ENCODE measurements at places on chromosomes 3 and 15.
A peak's percentile ranks its signal among the peaks of the same experiment; 100 is the strongest.

- no peak for DNase-seq
Observed at GRCh38 chr15:99423186-99424130, 142.3 kb upstream of the MEF2A start.

DNA sequence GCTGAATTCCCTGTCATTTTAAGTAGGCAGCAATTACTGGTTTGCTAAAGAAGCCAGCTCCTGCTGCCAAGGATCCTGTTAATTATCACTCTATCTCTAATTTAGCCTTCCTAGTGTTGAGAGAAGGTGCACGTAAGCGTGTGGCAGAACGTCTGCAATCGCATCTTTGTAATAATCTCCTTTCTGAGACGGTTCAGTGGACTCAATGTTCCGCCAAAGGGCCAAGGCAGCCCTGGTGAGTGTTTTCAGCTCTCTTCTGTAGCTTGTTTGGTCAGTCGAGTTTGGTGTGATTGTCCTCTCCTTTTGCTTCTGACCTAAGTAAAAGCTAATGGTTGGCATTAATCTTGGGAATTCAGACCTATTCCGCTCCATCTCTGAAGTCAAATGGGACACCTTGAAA, 24.2 kb downstream of the MITF start:
- no peak for DNase-seq

- no peak for DNase-seq
Observed at GRCh38 chr15:62899090-62899493, 143.5 kb upstream of the TPM1 start.

- DNase-seq: peak; percentile 10
Observed at GRCh38 chr15:89486726-89487050, 9.7 kb downstream of the RHCG start.

DNA sequence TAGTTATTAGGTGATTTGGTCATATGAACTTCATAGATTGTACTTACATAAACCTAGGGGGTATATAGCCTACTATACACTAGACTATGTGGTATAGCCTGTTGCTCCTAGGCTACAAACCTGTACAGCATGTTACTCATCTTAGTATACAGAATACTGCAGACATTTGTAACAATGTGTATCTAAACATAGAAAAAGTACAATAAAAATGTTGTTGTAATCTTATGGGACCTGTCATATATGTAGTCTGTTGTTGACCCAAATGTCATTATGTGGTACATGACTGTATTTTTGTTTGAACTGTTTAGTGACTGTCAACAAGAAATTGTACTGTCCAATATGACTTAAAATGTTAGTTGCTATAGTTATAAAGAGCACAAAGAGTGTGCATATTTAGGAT, 69.8 kb downstream of the TCF12 start:
- no peak for DNase-seq

- peak; percentile 93 for DNase-seq
Observed at GRCh38 chr3:196739671-196740480, at the start of gene PAK2. PAK2 (plus strand) TSS chr3:196739857; CDS start chr3:196782647, 42,790 bp downstream.

- DNase-seq: no peak
Observed at GRCh38 chr3:49406571-49407565, 4.9 kb downstream of the RHOA start.

DNA sequence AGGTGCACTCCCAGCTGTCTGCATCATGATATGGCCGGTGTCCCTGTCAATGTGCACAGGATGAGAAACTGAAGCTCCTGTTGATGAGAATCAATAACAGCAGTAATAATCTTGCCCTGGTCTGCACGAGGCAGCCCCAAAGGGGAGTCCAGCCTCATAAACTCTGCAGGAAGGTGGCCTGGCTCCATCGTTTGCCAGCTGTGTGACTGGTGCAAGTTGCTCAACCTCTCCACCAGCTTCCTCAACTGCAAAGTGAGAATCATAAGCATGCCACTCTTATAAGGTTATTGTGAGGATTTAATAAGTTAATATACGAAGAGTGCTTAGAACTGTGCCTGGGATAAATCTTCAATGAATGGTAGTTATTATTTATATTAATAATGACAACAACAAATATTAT, 203.4 kb upstream of the HES1 start:
- no peak for DNase-seq

DNA sequence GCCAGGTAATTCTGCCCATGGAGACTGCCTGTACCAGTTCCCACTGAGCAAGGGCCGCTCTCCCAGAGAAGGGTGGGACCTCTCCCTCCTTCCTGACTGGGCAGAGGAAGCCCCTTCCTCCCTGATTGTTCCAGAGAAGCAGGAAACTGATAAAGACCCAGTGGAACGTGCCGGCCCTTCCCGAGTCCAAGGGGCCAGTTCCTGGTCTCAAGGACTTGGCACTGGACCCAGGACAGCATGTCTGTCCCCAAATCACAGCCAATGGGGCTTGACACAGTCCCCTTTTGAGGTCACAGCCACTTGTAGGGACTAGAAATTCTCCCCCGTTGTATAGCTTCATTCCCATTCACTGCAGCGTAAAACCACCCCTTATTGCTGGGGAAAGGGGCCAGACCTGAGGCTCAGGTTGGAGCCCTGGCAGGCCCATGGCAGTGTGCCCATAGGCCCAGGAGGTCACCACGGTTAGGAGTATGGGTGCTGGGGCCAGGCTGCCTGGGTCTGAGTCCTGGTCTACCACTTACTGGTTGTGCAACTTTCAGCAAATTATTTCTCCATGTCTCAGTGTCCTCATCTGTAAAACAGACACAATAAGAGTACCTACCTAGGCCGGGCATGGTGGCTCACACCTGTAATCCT, 18.1 kb downstream of the CSRNP1 start:
- DNase-seq: peak; percentile 14

DNA sequence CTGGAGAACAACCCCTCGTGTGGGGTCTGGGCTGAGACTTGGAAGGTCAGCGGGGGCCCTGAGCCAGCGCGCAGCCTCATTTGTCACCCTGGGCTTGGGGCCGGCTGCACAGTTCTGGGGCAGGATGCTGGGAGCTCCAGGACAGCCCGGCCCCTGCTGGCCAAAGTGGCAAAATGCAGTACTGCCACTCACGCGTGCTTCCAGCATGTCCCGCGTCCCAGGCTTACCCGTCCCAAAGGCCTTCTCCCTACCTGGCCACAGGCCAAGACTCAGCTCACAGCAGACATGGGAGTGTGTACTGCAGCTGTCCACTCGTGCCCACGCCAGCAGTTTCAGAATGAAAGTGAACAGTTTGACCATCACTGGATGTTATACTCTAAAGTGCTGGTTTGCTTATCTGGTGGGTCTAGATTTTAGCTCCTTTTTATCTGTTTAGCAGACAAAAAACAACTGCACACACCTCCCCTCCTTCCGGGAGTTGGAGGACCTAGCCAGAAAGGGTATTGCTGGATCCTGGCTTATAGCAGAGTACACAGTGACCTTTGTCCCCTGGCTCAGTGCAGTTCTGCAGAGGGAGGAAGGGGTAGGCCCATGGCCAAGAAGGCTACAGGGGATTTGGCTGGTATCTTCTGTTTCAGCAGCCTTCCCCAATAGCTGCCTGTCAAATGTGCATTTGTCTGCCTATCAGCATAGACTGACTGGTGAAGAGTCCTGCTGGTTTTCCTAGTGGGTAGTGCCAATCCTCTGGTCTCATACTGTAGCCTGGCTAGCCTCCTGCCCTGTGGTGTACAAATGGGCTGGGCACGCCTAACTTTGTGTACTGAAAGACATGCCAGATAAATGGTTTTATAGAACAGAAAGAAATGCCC, 23.2 kb upstream of the IP6K2 start:
- peak; percentile 50 for DNase-seq

- DNase-seq: no peak
Observed at GRCh38 chr15:97903971-97904572, 56.4 kb upstream of the ARRDC4 start.

DNA sequence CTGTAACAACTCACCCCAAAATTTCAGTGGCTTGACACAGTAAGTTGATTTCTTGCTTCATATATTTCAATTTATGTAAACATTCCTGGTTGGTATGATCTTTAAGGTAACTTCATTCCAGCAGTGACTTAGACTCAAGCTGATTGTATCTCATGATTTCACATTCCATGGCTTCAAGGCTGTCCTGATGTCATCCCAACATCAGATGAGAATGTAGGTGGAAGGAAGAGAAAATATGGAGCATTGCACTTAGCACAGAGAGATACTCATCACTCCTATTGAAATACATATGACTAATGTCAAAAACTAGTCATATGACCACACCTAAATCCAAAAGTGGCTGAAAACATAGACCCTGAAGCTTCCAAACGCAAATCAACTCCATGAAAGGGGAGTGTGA, 793.8 kb downstream of the TBL1XR1 start:
- no peak for DNase-seq

- peak; percentile 24 for DNase-seq
Observed at GRCh38 chr3:16808393-16809107, 76.2 kb upstream of the PLCL2 start.

GRCh38 chr15:70038730-70039392, 58.9 kb downstream of the TLE3 start:
- no peak for DNase-seq

DNA sequence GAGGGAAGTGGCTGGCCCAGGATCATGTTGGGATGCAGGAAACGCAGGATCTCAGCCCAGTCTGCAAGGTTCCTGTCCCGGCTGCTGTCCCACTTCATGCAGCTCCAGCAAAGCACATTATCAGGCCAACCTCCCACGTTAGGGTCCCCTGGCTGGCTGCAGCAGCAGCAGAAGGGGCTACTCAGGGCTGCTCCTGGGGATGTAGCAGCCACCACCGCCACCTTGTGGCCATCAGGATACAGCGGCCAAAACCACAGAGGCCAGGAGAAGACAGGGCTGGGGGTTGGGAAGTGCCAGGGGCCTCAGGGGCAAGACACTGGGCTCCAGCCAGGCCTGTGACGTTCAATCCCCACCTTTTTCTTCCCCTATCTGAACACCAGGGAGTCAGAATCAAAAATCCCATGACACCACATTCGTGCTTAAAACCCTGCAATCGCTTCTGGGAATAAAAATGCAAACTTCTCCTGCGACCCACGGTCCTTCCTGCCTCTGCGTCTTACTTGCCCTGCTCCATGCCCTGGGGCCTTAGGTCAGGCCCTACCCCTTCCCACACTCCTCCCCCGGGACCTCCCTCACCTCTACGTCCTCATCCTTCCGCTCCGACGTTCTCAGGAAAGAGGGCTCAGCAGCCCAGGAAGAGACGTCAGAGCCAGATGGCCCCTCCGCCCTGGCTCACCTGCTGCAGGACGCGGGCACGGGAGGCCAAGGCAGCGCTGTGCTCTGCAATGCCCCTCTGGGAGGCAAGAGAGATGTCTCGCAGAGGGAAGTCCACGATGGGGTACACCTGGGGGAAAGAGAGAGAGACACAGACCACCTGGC, 21.5 kb downstream of the SSUH2 start:
- peak; percentile 52 for DNase-seq

DNA sequence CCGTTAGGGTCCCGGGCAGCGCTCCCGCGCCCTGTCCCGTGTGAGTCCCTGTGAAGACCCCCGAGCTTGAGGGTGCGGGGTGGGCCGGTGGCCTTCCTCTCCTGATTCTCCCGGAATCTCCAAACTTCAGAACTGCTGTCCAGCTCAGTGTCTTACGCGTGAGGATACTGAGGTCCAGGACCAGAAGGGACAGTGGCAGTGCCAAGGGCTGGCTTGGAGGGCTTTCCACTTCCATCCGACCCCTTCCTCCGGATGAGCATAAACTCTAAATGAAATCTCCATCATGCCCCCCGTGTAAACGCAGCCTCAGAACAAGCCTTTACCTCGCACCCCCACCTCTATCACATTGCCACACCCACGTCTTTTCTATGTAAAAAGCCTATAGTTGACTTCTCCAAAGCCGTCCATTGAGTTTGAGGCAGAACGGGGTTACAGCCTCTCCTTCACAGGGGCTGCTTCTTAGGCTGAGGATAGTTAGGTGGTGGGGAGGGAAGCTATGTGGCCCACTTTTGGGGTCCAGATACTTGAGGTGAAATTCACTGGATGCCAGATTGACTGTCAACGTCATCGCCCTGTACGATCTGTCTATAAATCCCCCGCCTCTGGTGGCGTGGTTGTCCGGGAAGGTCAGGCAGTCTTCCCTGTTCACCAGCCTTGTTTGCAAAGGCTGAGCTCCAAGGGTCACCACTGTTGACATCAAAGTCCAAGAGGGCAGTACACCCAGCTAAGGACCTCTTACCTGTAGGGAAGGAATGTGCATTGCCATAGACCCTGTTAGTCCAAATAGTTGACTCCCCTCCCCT, 1.1 kb downstream of the EDEM1 start:
- peak; percentile 69 for DNase-seq

GRCh38 chr3:175386630-175387029, 527.5 kb downstream of the NAALADL2 start:
- no peak for DNase-seq

DNA sequence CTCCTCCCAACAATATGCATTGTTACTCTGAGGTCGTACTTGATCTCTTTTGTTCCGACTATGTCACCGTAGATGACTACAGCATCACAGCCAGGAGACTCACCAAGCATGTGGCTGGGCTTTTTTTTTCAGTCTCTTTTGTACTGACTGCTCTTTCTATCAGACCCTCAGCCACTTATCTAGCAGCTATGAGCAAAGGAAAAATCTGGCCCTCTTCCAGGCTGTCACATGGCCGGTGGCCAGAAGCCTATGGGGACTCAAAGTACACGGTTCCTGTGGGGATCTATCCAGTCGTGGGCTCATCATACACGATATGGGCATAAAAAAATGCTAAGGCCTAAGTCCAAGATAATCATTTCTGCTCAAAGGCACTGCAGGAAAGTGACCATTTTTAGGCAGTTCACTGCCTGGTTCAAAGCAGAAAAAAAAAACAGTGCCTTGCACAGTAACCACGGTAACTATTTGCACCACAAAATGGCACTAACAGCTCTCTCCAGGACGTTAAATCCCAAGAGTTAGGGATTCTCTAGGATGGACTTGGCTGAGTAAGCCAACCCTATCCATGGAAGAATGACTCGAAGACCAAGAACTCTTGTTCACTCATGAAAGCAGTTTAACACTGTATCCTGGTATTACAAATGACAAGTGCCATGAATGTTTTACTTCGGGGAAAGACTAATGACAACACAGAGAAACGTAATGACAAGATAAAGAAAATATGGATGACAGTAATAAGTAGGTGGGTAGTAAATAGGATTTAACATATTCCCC, 50.3 kb downstream of the SHQ1 start:
- DNase-seq: no peak

- no peak for DNase-seq
Observed at GRCh38 chr3:5861151-5861550, 673.6 kb downstream of the EDEM1 start.

DNA sequence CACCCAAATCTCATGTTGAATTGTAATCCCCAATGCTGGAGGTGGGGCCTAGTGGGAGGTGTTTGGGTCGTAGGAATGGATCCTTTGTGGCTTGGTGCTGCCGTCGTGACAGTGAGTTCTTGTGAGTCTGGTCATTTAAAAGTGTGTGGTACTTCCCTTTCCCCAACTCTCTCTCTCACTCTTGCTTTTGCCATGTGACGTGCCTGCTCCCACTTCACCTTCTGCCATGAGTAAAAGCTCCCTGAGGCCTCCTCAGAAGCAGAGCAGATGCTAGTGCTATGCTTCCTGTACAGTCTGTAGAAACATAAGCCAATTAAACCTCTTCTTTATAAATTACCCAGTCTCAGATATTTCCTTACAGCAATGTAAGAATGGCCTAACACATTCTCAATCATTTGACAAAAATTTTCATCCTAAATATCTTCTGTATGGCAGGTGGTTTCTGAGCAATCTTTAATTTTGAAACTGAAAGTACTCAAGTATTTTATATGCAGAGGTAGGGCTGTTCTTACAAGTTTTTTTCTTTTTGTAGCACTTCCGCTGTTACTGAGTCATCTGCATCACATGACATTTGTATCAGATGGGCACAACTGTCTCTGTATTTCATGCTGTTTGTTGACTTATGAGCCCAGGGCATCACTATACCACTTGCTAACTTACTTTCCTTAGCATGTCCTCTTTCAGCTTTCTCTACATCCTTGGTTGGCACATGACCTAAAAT, 8.8 kb downstream of the RPL39L start:
- DNase-seq: peak; percentile 85

All from CD4-positive, alpha-beta T cell treated with Interleukin-10 for 1 hour (primary cell).